Activated gamma-delta T cell (primary cell): ENCODE measurements at places on chromosomes 1 and 21.

- DNase-seq, result no peak
Observed at GRCh38 chr1:184972315-184973055, 1.8 kb downstream of the NIBAN1 start.

- no peak for DNase-seq
Observed at GRCh38 chr1:150513351-150513791, 2.2 kb upstream of the FALEC start.

- DNase-seq, result no peak
Observed at GRCh38 chr1:186122837-186123236, 252.2 kb downstream of the TPR start.

DNA sequence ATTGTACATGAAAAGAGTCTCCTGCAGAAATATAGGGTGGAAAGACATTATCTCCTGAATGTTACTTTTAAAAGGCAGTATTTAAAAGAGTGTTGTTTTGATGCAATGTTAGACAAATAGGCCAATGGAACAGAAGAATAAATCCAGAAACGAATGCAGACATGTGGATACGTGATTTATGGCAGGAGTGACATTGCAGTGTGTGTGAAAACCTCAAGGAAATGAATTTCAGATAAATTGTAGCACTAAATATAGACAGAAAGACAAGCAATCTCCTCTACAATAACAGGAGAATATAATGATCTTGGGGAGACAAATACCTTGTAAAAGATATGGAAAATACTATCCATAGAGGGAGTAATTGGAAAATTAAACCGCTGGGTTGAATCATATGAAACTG is 387.8 kb upstream of the CHRM3 start:
- no peak for DNase-seq

- no peak for DNase-seq
Observed at GRCh38 chr21:45338311-45339017, 50.8 kb upstream of the POFUT2 start.

DNA sequence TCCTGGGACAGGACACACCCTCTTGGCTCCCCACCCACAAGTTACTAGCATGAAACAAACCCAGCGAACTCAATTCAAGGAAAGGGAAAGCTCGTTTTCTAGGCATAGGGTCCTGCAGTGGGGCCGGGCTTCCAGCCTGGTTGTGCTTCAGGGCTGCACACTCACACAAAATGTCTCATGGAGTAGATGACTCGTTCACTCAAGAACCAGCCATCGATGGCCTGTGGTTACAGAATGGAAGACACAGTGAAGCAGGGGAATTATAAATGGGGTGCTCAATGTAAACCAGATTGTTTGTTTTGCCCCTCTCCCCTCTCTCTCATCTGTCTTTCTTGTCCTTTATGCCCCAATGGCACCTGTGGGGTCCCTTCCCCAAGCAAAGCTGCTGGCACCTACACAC is 56.0 kb upstream of the COX20 start:
- DNase-seq, result no peak

GRCh38 chr1:117169871-117170596 is 40.7 kb downstream of the VTCN1 start:
- no peak for DNase-seq

DNA sequence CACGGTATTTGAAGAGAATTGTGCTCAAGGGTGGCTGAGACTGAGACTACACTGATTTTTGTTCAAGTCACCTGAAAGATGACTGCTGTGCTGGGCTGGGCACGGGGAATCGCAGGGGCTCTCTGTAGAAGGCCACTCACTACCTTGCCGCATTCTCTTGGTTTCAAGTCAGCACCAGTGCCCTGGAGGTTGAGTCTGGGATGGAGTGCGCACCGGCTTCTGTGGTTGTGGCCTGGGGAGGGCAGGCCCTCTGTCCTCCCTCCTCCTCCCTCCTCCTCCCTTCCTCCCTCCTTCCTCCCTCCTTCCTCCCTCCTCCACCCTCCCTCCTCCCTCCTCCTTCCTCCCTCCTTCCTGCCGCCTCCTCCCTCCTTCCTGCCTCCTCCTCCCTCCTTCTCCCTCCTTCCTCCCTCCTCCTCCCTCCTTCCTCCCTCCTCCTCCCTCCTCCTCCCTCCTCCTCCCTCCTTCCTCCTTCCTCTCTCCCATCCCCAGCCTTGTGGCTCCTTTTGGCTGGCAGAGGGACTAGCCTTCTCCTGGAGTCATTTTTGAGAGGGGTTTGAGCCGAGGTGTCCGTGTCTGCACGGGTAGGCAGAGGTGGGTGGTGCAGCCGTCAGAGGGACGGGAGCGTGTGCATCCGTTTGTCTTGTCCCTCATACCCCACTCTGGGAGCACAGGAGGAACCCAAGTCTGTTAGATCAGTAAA is 9.5 kb downstream of the RER1 start:
- no peak for DNase-seq

DNA sequence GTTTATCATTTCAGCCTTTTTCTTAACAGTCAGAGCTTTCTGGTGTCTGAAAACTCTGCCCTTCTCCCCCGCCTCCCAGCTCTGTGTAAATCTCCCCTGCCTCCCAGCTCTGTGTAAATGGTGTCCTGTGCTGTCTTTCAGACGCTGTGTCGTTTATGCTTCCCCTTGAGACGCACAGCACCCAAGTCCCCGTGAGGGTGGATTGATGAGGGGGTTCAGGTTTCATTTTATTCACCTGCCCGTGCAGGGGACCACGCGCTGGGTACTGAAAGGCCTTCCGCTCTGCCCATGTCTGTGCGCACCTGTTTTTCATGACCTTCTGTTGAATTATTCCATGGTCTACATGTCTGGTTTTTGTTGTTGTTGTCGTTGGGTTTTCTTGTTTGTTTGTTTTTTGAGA is 108.2 kb upstream of the COL6A1 start:
- no peak for DNase-seq

DNA sequence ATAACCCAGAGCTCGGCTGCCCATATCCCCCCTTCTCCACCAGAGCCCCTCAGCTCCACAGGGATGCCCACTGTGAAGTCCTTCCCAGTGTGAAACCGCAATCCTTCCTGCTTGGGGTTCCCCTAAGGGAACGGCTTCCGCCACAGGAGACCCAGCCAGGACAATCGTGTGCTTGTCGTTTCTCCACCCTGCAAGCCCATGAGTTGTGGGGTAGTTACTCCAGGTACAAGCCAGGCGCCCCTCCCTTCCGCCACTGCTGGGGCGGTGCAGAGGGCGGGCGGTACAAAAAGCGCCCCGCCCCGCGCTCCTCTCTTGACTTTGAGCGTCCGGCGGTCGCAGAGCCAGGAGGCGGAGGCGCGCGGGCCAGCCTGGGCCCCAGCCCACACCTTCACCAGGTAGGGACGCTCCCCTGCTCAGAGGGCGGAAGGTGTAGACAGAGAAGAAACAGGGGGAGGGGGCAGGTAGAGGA is at the start of gene TINAGL1:
Gene TINAGL1 (plus strand): TSS at position 315 of the 469 bp plus-strand sequence. CDS start 634 bp downstream, outside the sequence.
- DNase-seq, result no peak

DNA sequence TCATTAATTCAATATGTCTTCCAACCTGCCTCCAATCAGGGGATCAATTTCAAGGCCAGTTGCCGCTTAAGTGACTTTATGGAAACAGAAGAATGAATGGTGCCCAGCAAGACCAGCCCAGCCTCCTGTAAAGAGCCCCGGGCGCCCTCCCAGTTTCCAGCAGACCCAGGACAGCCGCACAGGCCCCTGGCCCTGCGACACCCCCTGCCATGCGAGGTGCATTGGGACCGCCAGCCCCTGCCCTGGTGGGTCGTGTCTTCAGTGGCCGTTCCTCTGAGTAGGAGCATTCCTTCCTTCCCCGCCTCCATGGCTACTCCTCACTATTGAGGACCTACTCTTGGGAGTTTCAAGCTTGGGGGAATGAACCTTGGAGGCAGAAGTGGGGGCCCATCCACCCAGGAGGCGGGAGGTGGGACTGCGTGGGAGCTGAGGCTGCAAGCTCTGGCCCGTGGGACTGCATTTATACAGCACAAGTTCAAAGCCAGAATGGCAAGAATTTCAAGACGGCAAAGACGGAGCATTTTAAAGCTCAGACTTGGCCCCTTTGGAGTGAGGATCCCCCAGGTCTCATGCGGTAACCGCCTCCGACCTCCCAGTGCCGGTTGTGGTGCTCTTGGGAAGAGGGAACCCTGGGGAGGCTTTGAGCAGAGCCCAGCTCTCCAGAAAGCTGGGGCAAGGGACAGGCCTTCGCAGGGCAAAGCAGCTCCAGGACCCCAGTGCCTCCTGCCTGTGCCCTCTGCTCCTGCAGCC is 73.1 kb upstream of the ACTRT2 start:
- no peak for DNase-seq

GRCh38 chr21:42981862-42982261 is 7.5 kb downstream of the PKNOX1 start:
- no peak for DNase-seq

DNA sequence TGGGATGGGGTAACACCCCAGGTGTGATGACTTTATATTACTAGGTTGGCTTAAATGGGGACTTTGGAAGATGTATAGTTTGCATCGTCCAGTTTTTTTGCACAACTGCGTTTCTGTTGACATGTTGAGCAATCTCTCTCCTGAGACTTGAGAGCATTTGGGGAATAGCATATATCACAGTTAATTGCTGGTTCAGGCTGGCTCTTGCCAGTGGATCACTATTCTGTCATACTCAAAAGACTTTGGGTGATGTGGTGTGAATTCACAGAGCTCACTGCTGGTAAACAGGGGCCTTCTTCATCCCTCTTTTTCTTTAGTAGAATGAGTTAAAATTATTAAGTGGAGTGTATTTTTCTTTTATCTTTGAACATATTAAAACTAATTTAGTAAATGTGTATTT is 44.3 kb downstream of the LHX9 start:
- DNase-seq, result no peak

GRCh38 chr1:19562847-19563246 is 77.5 kb upstream of the CAPZB start:
- no peak for DNase-seq

- no peak for DNase-seq
Observed at GRCh38 chr1:86419277-86419903, 4.6 kb upstream of the CLCA2 start.

- no peak for DNase-seq
Observed at GRCh38 chr1:20063861-20064292, 6.1 kb upstream of the PLA2G5 start.

DNA sequence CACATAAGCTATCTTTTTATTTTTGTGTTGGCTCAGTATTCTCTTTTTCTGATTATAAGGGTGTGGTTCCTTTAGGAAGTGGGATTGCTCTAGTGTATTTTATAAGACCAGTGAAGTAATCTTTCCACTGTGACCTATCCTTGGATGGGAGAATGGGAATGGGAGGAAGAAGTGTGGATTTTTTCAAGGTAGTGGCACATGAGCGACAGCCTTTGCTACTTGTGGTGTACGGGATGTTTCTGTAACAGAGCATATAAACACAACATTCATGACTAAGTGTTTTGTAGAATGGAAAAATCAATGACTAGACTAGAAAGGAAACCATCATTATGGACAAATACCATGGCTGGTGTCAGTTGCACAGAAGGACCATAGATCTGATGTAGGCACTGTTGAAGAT is 209.6 kb downstream of the GIPC2 start:
- no peak for DNase-seq

- no peak for DNase-seq
Observed at GRCh38 chr1:53640701-53641075, 98.3 kb downstream of the GLIS1 start.

DNA sequence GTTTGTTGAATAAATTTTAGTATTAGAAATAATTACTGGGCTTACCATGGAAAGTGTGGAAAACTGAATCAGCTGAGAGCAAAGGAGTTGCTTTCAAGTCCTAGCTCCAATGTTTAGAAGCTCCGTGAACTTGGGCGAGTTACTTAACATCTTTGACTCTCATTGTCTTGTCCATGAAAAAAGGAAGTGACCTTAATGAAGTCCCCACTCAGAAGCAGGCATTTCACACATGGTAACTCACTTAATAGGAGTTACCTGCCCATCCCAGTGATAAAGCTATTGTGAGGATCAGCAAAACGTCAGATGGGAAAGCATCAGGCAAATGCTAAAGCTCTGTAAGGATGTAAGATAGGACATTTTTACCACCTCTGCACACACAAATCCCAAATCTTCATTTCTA is 34.0 kb upstream of the GADD45A start:
- no peak for DNase-seq

GRCh38 chr1:5649795-5650194 is 342.4 kb downstream of the NPHP4 start:
- DNase-seq, result no peak

GRCh38 chr1:155003227-155003765 is 694 bp downstream of the ZBTB7B start:
- no peak for DNase-seq

DNA sequence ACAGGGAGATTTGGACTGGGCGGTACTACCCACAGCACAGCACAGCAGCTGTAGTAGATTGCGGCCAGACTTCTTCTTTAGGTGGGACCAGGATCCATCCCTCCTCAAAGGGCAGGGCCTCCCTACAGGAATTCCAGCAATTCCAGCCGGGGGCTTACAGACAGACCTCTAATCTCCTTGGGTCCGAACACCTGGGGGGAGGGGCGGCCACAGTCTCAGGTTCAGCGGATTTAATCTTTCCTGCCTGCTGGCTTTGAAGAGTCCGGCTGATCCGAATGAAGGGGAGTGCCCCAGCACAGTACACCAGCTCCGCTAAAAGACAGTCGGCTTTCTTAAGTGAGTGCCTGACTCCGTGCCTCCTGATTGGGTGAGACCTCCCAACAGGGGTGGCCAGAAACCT is 1708.5 kb downstream of the BRINP3 start:
- no peak for DNase-seq

GRCh38 chr1:207999972-208000371 is 89.0 kb upstream of the CD34 start:
- DNase-seq, result no peak
